ENCODE measurements at places on chromosomes 5 and 9. TPM values are rescaled to one million over a fixed set of nuclear protein-coding genes. Genes with fewer than 3 reads are reported as not detected.

The SPATA31D1 gene
- not detected for total RNA-seq

The BOD1 gene
- 15.6 TPM for total RNA-seq

The CORO2A gene
- total RNA-seq: 11.3 TPM

The FBXL17 gene
- total RNA-seq: 18.1 TPM

The PCDHA11 gene
- total RNA-seq: 0.45 TPM

The POU5F2 gene
- total RNA-seq: 4.9 TPM

The EXOC3 gene
- 52.7 TPM for total RNA-seq

The IL33 gene
- 2.9 TPM for total RNA-seq

The EFNA5 gene
- 45.1 TPM for total RNA-seq

The SOHLH1 gene
- total RNA-seq: not detected

The MAPKAP1 gene
- 114 TPM for total RNA-seq

The FOXD1 gene
- total RNA-seq: not detected

The KDM3B gene
- 54.9 TPM for total RNA-seq

The KCNIP1 gene
- total RNA-seq: 0.29 TPM

The SLC36A3 gene
- not detected for total RNA-seq

The TLE1 gene
- total RNA-seq: 60.2 TPM

The NEURL1B gene
- 10.5 TPM for total RNA-seq

The CDH10 gene
- not detected for total RNA-seq

The GFRA3 gene
- total RNA-seq: 4.1 TPM

The LEAP2 gene
- total RNA-seq: not detected

The PCDHB10 gene
- 18.3 TPM for total RNA-seq

The MUSK gene
- 20.4 TPM for total RNA-seq

The PCDHGB3 gene
- total RNA-seq: 5.0 TPM

The FAM81B gene
- total RNA-seq: not detected

The TRPM3 gene
- 2.3 TPM for total RNA-seq

Measured in stomach (tissue), 19 donors.